ENCODE measurements at places on chromosomes 7 and 10.
A peak's percentile ranks its signal among the peaks of the same experiment; 100 is the strongest.

DNA sequence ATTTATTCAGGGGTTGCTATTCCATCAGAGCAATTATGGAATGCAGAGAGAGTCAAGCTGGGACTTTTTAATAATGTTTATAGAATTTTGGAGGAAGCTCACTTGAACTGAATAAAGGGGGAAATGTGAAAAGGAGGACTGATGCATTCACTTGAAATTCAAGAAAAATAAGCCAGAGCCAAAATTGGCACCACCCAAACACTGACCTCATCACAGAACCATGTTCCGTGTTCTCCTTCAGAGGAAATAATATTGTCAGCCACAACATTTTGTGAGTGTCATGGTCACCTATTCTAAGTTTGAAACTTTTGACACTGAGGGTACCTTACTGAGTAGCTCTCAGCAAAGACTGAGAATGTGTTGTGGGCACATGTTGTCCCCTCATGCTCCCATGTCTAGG lies 207.0 kb downstream of the ANK3 start:
- peak; percentile 48 for DNase-seq

DNA sequence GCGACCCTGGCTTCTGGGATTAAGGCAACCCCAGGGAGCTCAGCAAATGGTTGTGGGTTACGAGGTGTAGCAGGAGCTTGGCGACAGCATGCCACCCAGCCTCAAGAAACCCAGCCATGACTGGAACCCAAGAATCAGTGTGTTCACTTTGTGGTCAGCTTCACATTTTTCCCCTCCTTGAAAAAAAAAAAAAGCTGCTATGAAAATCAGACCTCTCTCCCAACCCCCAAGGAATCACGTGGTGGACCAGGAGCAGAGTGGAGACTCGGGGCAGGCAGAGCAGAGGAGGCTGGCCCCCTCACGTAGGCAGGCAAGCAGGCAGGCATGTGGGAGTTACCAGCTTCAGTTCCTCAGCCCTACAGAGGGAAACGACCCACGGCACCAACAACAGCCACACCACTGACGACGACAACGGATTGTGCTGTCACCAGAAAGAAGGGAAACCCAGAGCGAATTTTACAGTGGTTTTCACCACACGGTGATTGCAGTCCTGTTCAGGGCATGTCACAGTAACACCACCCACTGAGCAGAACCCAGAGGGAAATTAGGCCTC lies 203.4 kb downstream of the SLC25A13 start:
- DNase-seq: no peak

DNA sequence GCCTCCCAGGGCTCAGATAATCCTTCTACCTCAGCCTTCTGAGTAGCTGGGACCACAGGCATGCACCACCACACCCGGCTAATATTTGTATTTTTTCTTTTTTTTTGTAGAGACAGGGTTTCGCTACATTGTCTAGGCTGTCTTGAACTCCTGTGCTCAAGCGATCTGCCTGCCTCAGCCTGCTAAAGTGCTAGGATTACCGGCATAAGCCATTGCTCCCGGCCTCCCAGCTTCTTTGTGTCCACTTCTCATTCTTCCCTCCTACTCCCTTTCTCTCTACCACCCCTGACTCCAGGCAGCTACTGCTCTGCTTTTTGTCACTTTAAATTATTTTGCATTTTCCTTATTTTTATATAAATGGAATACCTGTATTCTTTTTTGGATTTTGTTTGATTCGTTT lies 83.4 kb downstream of the PALS2 start:
- DNase-seq: no peak

GRCh38 chr10:91162050-91162494 lies 58.4 kb upstream of the PCGF5 start:
- peak; percentile 27 for DNase-seq

- DNase-seq: no peak
Observed at GRCh38 chr7:18497800-18498199, 2.3 kb downstream of the HDAC9 start.

DNA sequence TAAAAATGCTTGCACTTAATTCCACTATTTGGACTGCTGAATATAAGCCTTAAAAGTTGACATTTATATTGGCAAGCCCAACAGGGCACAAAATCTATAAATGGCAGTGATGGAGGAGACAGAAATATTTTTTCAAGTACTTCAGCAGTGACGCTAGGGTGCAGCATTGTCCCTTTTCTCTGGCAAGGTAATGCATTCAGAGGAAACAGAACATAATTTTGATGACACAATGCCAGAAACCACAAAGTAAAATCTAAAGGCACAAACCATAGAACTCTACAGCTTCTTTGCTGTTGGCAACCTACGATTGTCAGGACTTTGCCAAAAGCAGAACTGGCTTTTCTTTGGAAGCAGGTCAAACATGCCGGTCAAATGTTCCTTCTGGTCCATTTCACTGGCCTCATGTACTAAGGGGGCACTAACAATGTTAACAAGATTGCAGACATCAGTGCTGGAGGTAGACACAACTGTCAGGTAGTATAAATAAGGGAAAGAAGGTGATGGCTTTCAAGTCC lies 30.9 kb upstream of the FAM133B start:
- DNase-seq: peak; percentile 95

DNA sequence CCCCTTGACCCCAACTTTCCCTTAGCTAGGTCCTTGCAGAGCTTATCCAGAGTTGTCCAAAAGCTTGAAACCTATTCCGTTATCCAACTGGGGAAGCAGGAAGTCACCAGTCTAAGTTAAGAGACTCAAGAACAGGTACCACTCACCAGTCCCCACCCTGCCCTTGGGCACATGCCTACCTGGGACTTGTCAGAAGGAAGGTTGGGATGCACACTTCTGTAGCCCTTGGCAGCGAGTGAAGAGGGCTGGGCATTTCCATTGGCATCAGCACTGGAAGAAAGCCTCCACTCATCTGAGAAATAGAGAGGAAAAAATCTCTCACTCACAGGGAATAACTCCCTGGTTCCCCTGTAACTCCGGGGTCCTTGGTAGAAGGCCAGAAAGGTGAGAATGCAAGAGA lies 131.0 kb upstream of the PDLIM1 start:
- DNase-seq: no peak

GRCh38 chr7:126727930-126728391 lies 524.8 kb downstream of the GRM8 start:
- peak; percentile 35 for DNase-seq

GRCh38 chr7:157467496-157468212 lies 130.8 kb downstream of the DNAJB6 start:
- DNase-seq: no peak

DNA sequence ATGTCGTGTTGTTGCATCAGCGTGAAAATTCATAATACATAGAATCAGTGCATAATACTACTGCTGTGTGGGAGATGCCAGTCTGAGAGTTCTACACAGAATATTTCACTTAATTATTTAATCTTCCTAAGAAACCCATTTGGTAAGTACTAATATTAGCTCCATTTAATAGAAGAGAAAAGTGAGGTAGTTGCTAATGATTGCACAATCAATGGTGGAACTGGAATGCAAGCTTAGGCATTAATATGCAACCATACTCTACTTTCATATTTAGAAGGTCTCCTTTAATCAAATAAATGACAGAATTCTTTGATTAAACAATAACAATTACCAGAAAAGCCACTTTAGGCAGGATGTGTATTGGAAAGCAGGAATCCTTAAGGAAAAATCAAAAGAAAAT lies 660.7 kb upstream of the PHF14 start:
- no peak for DNase-seq

GRCh38 chr10:106661767-106662140 lies 502.8 kb downstream of the SORCS1 start:
- no peak for DNase-seq

GRCh38 chr10:101221549-101221948 lies 7.7 kb downstream of the LBX1 start:
- no peak for DNase-seq

DNA sequence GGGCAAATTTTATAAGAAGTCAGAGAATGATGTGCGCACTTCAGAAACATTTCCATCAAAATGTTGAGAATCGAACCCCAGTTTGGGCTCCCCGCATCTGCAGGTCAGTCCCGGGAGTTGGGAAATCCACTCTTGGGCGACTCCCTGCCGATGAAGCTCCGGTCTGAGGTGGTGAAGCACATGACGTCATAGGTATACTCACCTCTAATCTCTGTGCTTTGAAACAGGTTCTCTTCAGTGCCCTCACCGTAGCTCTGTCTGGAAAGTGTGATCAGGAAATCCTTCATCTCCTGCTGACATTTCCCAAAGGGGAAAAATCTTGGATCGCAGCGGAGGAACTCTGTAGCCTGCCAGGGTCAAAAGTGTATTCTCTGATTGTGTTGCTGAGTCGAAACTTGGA lies 138.5 kb downstream of the ABCA13 start:
- DNase-seq: no peak

GRCh38 chr7:34296663-34297062 lies 361.4 kb upstream of the NPSR1 start:
- peak; percentile 69 for DNase-seq

DNA sequence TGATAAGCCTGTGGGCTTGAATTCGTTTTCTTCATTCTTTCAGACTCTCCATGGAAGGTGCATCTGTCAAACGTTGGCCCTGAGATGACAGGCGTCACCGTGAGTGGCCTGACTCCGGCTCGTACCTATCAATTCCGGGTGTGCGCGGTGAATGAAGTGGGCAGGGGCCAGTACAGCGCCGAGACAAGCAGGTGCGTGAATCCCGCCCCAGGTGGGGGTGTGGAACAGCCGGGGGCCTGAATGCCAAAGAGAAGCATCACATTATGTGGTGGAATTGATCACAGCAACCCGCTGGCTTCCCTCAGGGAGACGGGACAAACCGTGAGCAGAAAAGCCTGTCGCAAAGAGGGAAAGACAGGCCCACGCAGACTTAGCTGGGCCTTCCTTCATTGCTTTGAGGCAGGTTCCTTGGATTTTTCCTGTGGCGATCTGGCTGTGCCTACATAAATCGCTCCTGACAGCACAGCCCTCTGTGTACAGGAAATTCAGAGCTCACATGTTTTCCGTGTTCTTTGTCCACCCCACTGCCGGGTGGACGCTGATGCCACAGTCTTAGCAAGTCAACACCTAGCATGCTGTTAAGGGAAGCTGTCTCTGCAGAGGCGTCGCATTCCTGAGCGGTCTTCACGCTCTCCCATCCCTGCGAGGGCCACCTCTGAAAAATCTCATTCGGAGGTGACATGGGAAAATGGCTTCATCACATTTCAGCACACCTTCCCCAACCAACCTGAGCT lies 671.0 kb upstream of the FOXK1 start:
- DNase-seq: no peak

GRCh38 chr10:62626817-62627216 lies 177.7 kb upstream of the ADO start:
- DNase-seq: peak; percentile 57

GRCh38 chr7:132232406-132232805 lies 343.9 kb downstream of the PLXNA4 start:
- DNase-seq: no peak

DNA sequence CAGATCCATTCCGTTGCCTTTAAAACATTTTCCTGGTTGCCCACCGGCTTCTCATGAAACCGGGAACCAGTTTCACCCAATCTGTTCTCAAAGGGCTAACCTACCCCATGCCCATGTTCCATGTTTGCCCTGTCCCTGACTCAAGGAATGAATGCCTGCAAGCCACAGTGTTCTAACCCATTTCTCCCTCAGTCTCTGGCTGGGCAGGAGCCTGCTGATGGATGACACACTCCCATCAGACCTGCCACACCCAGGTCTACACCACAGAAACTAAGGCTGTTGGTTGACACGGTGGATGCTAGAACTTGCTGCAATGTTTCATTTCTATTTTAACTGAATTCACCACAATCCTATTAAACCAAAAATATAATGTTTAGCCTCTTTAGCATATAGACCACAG lies 15.6 kb downstream of the CLRN3 start:
- no peak for DNase-seq

- DNase-seq: no peak
Observed at GRCh38 chr7:102914585-102914984, 1.8 kb downstream of the LRRC17 start.

GRCh38 chr7:106273009-106273668 lies 11.6 kb downstream of the NAMPT start:
- DNase-seq: no peak

- DNase-seq: no peak
Observed at GRCh38 chr10:88409236-88409635, 173.9 kb downstream of the RNLS start.

- no peak for DNase-seq
Observed at GRCh38 chr7:98996150-98996552, 117.8 kb downstream of the TRRAP start.

DNA sequence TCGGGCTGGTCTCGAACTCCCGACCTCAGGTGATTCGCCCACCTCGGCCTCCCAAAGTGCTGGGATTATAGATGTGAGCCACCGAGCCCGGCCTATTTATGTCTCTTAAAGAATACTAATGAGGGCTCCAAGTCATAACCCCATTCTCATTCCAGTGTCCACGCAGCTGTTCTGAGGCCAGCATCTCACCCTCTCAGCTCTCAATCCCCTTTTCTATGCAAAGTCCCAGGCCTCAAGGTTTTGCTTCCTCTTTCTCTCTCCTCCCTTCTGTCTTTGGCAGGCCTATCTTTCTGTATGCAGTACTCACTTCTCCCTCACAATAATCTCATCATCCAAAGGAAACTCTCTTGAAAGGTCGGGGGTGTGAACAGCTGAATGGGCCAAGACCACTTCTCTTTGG lies 28.0 kb upstream of the VSIR start:
- DNase-seq: no peak

DNA sequence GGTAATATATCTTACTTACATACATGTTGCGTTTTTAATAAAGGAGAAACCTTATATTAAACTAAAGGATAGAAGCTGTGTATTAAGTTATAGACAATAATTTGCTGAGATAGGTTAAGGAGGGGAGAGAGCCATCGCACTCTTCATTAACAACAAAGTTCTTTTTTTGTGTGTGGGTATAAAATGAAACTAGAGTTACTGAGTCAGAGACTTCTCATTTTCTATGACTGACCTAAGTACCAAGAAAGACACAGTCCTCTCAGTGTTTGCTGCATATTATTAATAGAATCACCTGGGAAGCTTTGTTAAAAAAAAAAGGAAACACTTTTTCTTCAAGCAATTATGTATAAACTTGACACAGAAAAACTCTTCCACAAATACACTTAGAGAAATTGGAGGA lies 31.4 kb downstream of the FEZF1 start:
- DNase-seq: no peak

GRCh38 chr10:97444212-97444611 lies 1.6 kb downstream of the EXOSC1 start:
- no peak for DNase-seq

- no peak for DNase-seq
Observed at GRCh38 chr7:55534916-55535590, 37.2 kb downstream of the VOPP1 start.

GRCh38 chr10:71911296-71911953 lies 52.8 kb upstream of the CHST3 start:
- DNase-seq: no peak

GRCh38 chr10:88735661-88736060 lies 24.2 kb upstream of the LIPN start:
- peak; percentile 10 for DNase-seq

GRCh38 chr7:30556840-30557239 lies 37.8 kb upstream of the GARS1 start:
- peak; percentile 22 for DNase-seq

GRCh38 chr7:82200601-82201000 lies 243.0 kb downstream of the CACNA2D1 start:
- peak; percentile 11 for DNase-seq

- DNase-seq: no peak
Observed at GRCh38 chr10:107098326-107098725, 66.2 kb downstream of the SORCS1 start.

- DNase-seq: no peak
Observed at GRCh38 chr10:49284356-49284755, 14.6 kb upstream of the C10orf71 start.

Data from AG10803 (cell line).